ENCODE measurements at places on chromosomes 3 and 15.

- no peaks in the 10 kb centered on the region for H3K36me3 ChIP-seq
- DNase-seq: peak; percentile 33
- H3K4me3 ChIP-seq: no peak overlapping the region
- H3K27ac ChIP-seq: no peak overlapping the region
- H3K27me3 ChIP-seq: no peaks in the 10 kb centered on the region
Observed at GRCh38 chr3:40588406-40588805, 63.6 kb downstream of the ZNF621 start.

DNA sequence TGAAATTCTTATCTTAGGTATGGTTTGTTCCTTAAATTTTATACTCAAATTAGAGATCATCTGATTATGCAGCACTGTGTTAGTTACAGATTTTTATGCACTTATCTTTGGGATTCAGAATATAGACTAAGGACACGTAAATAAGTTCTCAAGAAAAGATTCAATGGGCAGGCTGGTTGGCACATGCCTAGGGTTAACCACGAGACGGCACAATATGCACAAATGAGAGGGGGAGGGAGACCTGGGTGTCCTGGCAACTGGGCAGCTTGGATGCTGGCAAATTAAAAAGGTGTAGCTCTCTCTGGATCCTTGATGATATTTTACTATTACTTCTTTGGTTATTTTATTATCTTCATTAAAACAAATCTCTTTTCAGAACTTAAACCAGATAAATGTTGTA, 672 bp downstream of the AADAC start:
- no peaks in the 10 kb centered on the region for H3K27me3 ChIP-seq
- H3K4me1 ChIP-seq: no peaks in the 10 kb centered on the region
- no peaks in the 10 kb centered on the region for H3K36me3 ChIP-seq

DNA sequence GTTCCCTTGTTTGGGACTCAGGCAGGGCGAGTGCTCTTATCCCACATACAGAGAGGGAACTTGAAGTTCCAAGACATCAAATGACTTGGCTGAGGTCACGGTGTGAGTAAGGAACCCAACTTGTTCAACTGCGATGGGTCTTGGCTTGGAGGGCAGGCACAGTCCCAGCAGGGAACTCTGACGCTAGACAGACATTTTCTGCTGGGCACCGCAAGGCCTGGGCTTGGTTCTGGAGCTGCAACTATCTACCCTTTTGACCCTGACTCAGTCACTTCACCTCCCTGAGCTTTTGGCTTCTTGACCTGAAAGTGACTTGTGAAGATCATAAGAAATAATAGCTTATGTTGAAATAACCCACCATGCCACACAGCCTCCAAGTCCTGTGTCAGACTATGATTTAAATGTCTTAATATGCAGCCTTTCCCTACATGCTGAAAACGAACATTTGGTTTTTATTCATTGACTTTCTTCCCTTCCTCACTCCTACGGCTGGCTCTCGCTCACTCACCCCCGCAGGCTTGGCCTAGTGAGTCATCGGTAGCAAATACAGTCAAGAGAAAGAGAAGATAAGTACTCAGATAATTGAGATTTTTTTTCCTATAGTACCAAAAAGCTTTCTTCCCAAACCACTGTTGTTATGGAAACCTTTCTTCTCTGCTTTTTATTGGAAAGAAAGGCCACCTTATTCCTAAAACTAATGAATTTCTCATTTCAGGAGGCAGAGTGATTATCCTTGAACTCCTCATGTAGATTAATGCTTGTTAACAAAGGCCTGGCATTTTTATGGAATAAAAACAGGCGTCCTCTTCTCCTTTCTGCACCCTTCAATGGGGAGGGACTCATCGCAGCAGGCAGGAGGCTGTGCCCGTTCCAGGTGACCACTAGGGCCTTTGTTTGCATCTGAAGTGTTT, 178.4 kb downstream of the ATP10A start:
- no peaks in the 10 kb centered on the region for H3K36me3 ChIP-seq
- peak overlapping the region; percentile 35 for H3K27ac ChIP-seq
- H3K4me1 ChIP-seq: peaks cover 7% of the 10 kb centered on the region

DNA sequence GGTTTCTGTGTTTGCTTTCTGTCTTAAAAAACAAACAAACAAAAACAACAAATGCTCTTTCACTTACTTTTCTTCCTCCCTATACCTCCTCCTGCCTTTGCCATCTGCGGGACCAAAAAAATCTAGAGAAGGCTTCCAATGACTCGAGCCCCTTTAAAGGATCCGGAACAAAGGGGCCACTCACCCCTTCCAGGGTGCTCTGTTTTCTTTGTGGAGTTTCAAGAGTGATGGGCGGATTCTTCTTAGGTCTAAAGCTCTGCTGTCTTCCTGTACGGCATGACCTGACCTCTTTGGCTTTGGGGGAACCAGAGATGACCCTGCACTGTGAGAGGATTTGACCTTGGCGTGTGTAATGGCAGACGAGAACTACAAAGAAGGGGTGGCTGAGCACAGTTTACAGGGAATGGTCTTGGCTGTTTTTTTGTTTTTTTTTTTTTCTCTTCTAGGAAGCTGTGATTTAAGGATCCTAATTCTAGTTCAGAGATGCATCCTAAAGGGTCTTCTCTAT, 2.2 kb upstream of the MUC20 start:
- H3K27ac ChIP-seq: no peak overlapping the region
- no peak overlapping the region for H3K4me3 ChIP-seq
- no peaks in the 10 kb centered on the region for H3K27me3 ChIP-seq
- H3K4me1 ChIP-seq: peaks cover 15% of the 10 kb centered on the region

DNA sequence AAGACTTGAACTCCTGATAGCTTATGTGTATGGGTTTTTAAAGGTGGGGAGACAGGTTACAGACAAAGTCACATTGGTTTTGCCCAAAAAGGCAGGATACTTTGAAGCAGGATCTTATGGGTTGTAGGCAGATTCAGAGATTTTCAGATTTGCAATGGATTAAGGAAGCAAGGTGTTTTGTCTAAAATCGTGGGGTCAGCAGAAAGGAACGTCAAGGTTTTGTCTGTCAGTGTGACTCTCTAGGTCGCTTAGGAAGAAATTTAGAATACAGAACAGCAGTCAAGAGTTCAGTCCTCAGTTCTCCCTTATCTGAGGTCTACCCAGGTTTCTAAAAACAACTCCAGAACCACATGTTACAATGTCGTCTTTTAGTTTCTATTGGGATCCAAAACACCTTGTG, 361.0 kb downstream of the SQOR start:
- H3K36me3 ChIP-seq: no peaks in the 10 kb centered on the region
- no peak overlapping the region for H3K4me3 ChIP-seq
- H3K27ac ChIP-seq: no peak overlapping the region
- H3K27me3 ChIP-seq: no peaks in the 10 kb centered on the region
- no peak for DNase-seq
- H3K4me1 ChIP-seq: no peaks in the 10 kb centered on the region

All from hepatocyte (in vitro differentiated cells).